Colonic mucosa (tissue), 4 donors: ENCODE measurements at places on chromosomes 6 and 20. TPM values are rescaled to one million over a fixed set of nuclear protein-coding genes. Genes with fewer than 3 reads are reported as not detected.

The NKAIN2 gene
- total RNA-seq = 0.21 TPM

The IP6K3 gene
- total RNA-seq = 0.29 TPM

The NRSN1 gene
- total RNA-seq = not detected

DNA sequence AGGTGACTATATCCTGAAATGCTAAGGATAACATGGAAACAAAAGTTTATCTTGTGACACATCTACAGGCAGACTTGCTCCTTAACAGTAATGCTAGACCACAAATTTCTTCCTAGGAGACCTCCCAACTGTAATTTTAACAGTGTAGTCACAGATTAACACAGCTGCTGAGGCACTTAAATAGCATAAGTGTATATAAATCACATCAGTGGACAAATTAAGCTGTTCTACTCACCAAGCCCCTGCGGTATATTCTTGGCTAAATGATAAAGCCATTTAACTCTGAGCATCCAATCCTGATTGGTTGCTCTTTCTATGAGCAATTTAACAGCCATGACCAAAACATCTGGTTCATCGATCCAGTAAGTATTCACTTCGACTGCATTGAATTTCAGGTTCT, 73.3 kb upstream of the LYRM2 start:
- no peak overlapping the region for H3K4me3 ChIP-seq
- no peaks in the 10 kb centered on the region for H3K27me3 ChIP-seq
- no peaks in the 10 kb centered on the region for H3K4me1 ChIP-seq

DNA sequence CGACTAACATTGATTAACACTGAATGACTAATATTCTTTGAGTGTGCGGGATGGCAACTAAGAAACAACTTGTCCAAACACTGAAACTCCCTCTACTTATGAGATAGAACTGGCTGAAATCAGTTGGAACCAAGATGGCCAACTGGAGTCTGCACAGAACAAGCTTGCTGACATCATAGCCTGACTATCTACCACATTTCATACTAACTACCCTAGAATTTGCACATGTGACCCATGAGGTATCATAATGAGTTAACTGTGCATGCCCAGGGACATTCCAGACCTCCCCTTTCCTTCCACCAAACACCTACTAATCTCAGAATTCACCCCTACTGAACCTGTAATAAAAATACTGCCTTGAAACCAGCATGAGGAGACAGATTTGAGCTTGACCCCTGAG, 43.2 kb downstream of the PHIP start:
- no peak for DNase-seq
- no peak overlapping the region for H3K4me3 ChIP-seq
- no peak overlapping the region for H3K27ac ChIP-seq
- H3K36me3 ChIP-seq = no peaks in the 10 kb centered on the region

GRCh38 chr20:23568320-23568970, at the start of gene CST9L:
Gene CST9L, minus strand, starts transcription at chr20:23568484. Its CDS starts 34 bp downstream, at chr20:23568450.
- H3K4me3 ChIP-seq = no peak within 1 kb of the TSS
- no peaks in the 10 kb centered on the region for H3K36me3 ChIP-seq
- no peak for DNase-seq
- no peak within 1 kb of the TSS for H3K27ac ChIP-seq

DNA sequence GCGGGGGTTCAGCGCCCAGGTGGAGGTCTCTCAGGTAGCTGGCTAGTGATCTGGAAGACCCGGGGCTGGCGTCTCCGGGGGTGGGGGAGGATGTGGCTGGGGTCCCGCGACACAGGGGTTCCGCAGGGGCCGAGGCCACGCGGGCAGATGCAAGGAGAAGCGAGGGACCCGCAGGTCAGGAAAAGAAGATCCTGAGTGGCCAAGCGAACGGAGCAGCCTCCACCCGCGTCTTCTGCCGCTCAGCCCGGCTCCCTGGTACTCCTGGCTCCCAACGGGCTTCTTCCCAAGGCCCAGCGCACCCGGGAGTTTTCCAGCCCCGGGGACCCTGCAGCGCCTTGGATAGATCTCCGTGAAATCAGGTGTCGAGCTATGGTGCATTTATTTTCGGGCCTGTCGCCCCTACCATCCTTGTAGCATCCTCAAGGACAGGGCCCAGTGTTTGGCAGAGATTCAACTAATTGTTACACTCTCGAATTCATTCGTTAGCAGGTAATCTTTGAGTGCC, 682 bp upstream of the CHD6 start:
- H3K27me3 ChIP-seq = no peaks in the 10 kb centered on the region
- no peaks in the 10 kb centered on the region for H3K36me3 ChIP-seq
